ENCODE measurements at places on chromosomes 11 and 22.

GRCh38 chr22:23216461-23217170 is 36.3 kb downstream of the BCR start:
- DNase-seq: no peak

DNA sequence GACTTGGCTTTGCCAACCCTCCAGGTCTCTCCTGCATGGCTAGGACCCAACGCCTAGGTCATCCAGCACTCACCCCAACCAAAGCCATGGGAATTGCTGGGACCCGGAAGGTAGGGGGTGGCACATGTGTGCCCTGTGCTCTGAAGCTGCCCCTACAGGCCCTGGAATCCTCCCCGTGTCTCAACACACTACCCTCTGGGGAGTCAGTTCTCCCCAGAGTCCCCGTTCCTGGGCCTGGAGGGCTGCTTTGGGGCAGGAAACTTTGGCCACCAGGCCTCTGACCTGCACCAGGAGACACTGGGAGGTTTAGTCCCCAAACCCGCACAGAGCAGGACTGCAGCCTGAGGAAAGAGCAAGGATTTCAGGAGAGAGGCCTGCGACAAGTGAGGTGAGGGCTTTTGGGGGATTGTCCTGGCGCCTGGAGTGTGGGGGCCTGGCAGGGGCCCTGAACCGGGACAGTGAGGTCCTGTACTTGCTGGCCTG is 495 bp upstream of the IFITM1 start:
- DNase-seq: no peak

GRCh38 chr11:12362857-12363256 is 14.5 kb upstream of the PARVA start:
- no peak for DNase-seq

DNA sequence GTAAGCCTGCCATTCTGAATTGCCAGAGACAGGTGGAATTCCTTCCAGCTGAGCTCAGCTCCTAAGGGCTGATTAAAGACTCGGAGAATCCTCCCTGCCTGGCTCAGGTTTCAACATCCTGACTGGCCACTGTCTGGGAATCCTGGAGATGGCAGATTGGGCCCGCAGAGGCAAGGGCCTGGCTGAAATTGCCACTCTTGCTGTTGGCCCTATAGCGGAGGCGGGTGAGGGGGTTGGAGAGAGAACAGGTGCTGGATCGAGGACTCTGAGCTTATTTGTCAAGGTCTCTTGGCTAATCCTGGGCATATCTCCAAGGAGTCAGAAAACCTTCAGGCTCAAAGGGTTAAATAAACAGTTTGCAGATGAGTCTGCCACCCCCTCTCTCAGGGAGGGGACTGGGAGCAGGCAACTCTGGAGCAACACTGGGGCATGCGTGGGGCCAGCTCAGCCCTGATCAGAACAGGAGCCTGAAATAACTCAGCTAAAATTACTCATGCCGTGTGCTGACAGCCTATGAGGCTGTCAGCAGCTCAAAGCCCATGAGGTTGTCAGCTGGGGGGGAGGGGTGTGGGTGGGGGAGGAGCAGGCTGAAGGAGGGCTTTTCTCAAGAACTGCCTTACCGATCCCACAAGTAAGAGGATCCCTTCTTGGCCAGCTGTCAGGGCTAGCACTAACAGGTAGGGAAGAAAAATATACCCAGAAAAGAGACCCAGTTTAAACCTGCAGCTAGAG is 14.7 kb upstream of the MFRP start:
- DNase-seq: no peak

DNA sequence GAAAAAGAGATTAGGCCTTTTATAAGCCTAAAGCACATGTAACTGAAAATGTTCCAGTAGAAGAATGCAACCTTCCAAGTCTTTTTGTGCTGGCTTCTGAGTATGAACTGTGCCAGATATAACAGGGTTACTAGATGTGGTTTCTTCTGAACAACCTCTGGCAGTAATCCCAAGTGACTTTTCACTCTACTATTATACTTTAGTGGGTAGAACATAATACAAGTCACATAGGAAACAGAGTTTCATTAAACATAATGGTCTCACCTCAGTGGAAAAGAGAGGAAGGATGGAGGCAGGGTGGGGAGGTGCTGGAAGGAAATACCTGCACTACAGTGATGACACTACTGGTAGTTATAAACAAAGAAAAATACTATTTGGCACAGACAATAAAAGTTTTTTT is 81.3 kb downstream of the PHF21A start:
- DNase-seq: no peak

DNA sequence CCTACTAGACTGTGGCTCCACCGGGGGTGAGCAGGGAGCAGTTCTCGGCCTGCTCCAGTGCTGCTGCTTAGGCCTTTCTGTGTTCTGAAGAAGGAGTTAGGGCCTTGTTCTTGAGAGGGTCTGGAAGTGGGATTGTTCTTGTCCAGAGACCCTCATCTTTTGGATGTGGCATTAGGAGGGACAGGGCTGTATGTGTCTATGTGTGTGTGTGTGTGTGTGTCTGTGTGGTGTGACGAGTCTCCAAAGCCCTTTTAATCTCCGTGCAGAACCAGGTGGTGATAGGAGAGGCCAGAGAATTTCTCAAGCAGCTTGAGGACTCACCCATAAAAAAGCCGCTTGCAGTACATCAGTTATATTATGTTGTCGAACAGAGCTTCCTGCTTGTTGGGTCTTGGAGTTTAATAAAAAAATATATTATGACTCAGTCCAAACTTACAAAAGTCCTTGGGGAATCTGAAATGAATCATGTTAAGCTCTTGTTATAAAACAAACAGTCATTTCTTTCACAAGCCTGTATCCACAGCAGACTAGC is 196.5 kb downstream of the TENM4 start:
- DNase-seq: no peak

DNA sequence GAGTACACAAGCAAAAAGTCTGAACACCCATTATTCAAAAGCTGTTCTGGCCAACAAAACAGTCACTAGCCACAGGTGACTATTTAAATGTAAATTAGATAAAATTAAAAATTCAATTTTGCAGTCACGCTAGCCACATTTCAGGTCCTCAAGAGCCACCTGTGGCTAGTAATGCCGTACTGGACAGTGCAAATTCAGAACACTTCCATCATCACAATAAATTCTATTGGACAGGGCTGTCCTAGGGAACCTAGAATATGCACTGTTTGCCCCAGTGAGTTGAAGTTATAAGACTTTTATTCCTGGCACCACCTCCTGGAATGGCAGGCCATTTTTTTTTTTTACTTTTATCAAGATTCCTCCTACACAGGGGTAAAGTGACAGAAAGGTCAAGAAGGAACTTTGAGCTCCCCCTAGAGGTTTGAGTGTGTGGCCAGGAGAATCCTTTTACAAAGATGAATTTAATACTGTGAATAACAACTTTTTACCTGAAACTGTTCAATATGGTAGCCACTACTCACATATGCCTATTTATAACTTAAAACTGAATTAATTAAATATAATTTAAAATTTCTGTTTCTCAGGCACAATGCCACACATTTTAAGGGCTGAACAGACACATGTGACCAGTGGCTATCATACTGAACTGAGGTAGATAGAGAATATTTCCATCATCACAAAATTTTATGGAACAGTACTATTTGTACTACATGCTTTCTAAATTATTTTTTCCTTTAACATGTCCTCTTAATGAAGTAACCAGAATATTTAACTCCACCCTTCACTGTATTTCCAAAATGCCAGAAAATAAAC is 6.5 kb downstream of the MSANTD2 start:
- DNase-seq: peak; percentile 25

DNA sequence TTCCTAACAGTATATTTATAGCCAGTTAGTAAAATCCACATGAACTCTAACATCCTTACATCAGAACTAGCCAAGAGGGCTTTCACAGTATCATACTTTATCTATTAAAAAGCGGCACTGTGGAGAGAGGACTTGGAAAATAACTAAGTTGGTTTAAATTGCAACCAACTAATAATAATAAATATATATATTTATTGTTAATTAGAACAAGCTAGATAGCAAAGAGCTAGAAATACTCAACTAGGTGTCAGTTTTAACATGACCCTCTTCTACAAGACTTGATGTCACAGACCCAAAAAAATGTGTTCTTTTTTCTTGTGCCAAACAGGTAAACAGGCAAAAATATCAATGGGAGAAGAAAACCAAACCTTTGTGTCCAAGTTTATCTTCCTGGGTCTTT is at the start of gene OR2D3:
OR2D3 (plus strand) TSS at position 301 of the 400 bp plus-strand sequence; CDS start at position 301, 0 bp downstream.
- no peak for DNase-seq

DNA sequence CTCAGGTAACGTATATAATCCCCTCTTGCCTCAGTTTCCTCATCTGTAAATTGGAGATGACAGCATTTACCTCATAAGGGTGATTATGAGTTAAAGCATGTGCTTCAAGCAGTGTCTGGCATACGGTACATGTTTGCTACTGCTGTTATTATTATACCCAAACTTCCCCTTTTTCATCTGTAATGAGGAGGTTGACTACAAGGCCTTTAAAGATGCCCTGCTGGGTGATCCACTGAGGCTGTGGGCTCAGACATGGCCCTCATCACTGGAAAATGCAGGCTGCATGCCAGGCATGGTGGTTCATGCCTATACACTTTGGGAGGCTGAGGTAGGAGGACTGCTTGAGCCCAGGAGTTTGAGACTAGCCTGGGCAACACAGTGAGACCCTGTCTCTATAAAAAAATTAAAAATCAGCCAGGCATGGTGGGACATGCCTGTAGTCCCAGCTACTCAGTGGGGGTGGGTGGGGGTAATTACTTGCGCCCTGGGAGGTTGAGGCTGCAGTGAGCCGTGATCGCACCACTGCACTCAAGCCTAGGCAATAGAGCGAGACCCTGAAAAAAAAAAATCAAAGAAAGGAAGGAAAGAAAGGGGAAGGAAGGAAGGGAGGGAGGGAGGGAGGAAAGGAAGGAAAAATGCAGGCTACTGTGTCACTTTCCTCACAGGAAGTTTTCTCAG is 4.3 kb downstream of the PIK3IP1 start:
- DNase-seq: no peak

DNA sequence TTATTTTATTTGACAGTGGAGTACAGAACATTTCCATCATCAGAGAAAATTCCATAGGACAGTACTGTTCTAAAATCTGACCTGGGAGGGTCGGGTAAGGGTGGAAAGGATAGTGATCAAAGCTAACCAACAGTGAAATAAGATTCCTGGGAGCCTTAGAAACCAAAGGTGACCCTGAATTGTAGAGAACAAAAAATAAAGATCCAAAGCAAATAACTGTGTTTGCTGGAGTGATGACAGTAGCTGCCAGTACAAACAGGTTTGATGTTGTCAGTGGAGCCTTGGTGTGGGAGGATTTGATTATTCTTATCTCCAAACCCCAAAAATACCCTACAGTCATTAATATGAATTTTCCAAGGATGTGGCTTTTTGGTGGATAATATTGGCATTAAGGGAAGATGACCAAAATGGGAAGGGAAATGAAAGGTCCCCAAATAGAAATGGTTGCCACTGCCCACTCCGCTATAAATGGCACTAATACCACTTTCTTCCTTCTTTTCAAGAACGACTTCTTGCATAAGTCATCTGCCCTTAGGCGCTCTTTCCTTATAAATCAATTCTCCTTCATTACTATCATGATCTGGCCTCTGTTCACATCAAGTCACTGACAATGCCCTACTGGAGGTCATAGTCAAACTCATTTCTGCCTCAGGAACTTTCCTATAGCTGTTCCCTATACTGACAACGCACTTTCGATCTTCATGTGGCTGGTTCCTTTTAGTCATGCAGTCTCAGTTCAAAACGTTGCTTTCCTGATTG is 44.4 kb downstream of the EHF start:
- DNase-seq: no peak

GRCh38 chr22:44214187-44214586 is 33.5 kb downstream of the PARVG start:
- DNase-seq: no peak

- DNase-seq: no peak
These were observed 17.1 kb upstream of the B3GAT1 start for GRCh38 chr11:134429106-134429505.

GRCh38 chr22:37371491-37371890 is 55.8 kb downstream of the ELFN2 start:
- no peak for DNase-seq

- DNase-seq: no peak
These were observed 200.8 kb downstream of the LUZP2 start for GRCh38 chr11:24697522-24698111.

Data from GM19239 (cell line).